ENCODE measurements at places on chromosomes 1 and 21.

DNA sequence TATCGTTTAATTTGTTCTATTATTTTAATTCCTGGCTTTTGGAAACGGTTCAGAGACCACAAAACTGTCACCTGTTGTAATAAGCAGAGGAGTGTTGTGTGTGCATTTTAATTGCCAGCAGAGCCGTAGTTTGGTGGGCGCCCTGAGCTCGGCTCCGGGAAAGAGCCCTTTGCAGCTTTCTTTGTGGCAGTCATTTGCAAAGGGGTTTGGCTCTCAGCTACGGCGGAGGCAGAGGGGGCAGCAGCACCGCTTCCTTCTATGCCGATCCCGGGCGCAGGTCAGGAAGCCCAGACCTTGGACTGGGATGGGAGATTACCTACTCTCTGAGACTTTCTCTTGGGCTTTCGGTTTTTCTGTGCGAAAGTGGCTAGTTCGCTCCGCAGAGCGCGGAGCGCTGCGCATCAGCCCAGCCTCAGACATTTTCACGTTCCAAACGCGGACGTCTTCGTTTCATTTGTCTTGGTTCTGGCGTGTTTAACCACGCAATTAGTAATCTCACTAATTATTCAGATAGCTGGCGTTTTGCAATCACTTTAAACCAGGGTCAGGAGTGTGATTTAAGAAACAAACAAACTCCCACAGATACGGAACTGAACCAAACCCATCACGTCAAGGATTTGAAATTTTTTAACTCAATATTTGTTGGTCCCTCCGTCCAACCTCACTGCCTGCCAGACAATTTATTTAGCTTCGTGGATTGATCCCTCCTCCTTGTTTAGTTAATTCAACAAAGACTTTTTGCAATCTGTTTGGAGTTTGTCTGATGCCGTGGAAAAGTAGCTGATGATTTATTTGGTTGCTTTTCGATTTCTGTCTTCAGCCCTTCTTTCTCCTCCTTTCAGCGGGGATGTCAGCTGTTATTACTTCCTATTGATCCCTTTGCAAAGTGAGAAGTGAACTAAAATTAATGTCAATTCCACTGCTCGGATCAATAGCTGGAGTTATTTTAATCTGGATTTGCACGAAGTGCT, 3.9 kb downstream of the RNF220 start:
- DNase-seq, result no peak

GRCh38 chr1:186491336-186491735, 30.4 kb upstream of the PDC start:
- no peak for DNase-seq

DNA sequence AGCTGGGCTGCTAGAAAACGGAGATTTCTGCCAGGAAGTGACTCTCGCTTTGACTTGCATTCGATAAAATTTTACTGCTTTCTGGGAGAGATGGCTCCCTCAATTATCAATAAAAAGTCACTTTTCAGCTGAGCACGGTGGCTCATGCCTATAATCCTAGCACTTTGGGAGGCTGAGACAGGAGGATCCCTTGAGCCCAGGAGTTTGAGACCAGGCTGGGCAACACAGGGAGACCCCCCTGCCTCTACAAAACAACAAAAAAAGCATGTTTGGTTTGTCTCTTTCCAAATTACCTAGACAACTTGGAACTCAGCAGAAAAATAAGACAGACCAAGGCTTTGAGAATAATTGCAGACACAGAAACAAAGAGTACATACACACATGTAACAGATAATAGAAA, 12.9 kb upstream of the ENSA start:
- no peak for DNase-seq

GRCh38 chr1:15835205-15835740, 12.2 kb upstream of the SPEN start:
- DNase-seq, result no peak

- DNase-seq, result peak; percentile 33
These were observed 51.1 kb downstream of the CSMD2 start for GRCh38 chr1:34113887-34114286.

DNA sequence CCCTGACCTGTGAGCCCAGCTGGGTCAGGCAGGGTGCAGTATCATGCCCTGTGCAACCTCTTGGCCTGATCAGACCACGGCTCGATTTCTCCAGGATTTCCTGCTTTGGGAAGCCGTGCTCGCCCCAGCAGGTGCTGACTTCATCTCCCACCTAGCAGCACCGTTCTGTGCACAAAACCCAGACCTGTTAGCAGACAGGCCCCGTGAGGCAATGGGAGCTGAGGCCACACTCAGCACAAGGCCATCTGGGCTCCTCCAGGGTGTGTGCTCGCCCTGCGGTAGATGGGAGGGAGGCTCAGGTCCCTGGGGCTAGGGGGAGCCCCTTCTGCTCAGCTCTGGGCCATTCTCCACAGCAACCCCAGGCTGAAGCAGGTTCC, 29.6 kb downstream of the SLC19A1 start:
- DNase-seq, result no peak

- no peak for DNase-seq
These were observed 4.4 kb upstream of the BARHL2 start for GRCh38 chr1:90721210-90722194.

DNA sequence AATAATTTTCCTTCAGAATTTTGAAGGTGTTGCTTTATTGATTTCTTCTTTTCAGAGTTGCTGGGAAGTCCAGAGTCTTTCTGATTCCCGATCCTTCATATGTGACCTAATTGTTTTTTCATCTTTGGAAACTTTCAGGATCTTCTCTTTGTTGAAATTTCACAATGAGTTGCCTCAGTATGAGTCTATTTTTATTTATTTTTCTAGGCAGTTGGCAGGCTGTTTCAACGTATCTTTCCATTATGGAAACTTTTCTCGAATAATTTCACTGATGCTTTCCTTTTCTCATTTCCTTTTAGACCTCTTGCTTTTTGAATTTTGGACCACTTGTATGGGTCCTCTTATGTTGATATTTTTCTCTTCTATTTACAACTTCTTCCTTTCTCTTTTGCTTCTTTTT, 354.3 kb downstream of the TGFB2 start:
- DNase-seq, result no peak

DNA sequence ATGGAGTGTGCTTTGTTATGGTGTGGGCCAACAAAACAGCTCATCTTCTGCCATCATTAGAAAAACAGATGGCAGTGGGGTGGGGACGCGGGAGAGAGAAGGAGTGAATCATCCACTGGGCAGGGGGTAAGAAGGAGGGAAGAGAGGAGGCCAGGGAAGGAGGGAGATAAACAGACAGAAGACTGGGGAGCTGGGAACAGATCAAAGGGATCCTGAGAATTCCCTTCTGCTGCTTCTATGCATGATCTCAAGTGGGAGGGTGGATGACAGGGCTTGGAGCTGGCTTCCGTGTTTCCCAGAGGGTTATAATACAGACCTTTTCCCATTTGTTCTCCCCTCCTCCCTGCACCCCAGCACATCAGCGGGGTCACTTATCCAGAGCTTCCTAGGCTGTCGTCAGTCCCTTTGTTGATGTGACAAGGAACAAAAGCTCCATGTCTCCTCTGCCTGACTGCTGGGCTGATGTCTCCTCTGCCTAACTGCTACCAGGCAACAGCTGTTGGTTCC, 338.6 kb downstream of the PAPPA2 start:
- no peak for DNase-seq

DNA sequence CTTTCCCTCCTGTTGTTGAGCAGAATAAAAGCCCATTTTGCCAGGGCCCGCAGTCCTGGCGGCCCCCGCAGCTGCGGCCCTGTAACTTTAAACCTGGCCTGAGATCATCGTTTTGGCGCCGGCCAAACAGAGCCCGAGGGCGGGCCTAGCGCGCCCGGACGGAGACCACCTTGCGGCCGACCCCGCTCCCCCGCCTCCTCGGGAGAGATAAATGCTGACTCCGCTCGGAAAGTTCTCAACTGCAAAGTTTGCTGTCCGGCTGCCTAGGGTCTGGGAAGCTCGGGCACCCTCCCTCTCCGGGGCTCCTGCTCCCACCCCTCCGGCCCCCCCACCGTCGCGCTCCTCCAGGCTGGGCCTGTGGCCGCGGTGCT, at the start of gene PDPN:
Gene PDPN (plus strand): TSS at position 238 of the 371 bp plus-strand sequence. CDS start 202 bp downstream, outside the sequence.
- DNase-seq, result no peak

- DNase-seq, result no peak
These were observed 10.9 kb downstream of the C1orf216 start for GRCh38 chr1:35707601-35708440.

DNA sequence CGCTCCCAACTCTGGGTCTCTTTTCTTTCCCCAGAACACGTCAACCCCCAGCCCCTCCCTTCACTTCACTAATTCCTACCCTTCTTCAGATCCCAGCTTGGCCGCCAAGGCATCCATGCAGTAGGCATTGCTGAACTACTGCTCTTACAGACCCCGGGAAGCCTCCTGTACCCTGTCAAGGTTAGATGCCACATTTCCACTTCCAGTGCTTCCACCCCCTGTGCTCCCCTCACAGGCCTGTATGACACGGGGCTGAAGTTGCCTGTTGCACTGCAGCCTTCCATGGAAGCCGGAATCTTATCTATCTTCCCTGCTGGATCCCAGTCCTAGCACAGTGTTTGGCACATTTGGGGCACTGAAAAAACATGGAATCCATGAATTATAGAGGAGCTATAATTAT, 99.0 kb upstream of the SOD1 start:
- DNase-seq, result no peak

DNA sequence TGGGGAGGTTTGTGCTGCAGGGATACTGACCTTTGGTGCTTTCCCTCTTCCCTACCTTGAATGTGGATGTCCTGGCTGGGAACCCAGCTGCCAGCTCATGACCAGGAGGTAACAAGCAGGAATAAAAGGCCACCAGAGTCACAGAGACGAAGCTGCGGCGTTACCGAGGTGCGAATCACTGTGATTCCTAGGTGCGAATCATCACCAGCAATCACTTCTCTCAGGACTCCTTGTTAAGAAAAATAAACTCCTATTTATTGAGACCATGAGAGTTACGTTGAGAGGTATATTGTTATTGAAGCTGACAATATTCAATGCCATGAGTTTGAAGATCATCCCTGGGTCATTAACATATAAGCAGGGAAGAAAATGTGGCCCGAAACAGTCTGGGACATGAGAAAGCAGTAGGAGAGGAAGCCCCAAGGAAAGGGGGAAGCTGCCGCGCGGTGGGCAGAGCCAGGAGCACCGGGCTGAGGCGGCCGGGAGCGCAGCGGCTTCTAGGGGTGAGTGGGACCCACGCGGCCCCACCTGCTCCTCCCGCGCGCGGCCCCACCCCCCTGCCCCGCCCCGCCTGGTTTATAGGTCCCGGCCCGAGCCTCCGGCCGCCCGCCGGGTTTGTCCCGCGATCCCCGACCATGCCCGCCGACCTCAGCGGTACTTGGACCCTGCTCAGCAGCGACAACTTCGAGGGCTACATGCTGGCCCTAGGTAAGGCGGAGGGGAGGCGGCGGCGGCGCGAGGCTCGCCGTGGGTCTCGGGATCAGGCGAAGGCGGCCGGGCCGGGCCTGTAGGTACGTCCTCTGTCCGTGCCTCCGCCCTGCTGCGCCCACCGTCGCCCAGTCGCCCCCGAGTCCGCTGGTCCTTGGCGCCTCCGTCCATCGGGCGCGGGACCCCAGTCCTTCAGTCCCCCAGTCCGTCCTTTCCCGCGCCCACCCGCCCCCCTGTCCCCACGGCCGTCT, at the start of gene RBP7:
Gene RBP7 (plus strand): TSS at position 605 of the 959 bp plus-strand sequence. CDS start 31 bp downstream, at position 636.
- DNase-seq, result no peak

GRCh38 chr1:10980094-10980577, 32.3 kb upstream of the TARDBP start:
- DNase-seq, result peak; percentile 61

GRCh38 chr21:44337941-44338895, 972 bp downstream of the CFAP410 start:
- DNase-seq, result no peak

DNA sequence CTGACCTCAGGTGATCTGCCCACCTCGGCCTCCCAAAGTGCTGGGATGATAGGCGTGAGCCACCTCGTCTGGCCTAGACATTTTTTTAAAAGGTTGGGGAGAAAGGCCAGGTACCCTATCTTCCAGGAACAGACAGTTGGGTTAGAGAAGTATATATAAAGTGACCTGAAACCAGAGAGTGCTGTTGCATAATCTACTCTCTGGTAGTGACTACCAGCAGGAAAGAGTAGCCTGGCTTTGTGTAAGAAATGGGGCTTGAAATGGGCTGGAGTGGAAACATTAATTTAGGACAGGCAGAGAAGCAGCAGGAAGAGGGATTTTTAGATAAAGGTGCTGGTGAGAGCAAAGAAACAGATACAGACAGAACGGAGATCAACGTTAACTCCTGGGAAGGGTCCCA, 125.8 kb upstream of the HOOK1 start:
- DNase-seq, result no peak

DNA sequence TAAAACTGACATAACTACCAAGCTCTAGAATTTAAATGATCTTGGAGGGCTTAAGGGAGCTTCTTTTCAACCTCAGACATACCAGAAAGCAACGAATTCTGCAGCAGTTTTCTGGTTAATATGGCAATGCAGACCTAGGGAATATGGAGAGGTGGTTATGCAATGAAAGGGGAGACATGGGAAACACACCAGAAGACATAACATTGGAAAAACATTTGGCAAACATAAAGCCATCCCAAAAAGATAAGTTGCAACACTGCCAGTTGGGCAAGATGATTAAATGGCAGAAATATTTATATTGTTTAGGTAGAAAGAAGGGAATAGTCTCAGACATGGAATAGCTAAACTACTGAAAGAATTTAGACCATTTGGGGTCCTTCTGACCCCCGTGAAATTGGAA, 104.5 kb downstream of the KCNJ6 start:
- no peak for DNase-seq

GRCh38 chr1:16092923-16093511, 19.6 kb upstream of the FAM131C start:
- DNase-seq, result no peak

DNA sequence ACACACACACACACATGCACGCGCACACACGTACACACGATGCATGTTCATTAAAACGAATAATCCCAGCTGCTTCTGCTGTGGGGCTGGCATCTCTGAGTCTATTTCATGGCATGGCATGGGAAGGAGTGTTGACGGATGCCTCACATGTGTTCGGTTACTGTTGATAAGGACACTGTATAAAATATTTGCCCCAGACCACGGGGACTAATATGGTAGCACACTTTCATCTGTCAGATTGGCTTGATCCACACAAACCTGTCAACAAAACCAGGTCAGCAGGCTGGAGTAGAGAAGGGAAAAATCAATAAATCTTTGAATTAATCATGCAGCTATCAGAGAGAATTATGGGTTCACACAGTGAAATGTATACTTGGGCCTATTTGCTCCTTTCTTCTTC, 171.9 kb downstream of the DSCAM start:
- DNase-seq, result no peak

- DNase-seq, result no peak
These were observed 21.5 kb upstream of the ACTL8 start for GRCh38 chr1:17733661-17734060.

DNA sequence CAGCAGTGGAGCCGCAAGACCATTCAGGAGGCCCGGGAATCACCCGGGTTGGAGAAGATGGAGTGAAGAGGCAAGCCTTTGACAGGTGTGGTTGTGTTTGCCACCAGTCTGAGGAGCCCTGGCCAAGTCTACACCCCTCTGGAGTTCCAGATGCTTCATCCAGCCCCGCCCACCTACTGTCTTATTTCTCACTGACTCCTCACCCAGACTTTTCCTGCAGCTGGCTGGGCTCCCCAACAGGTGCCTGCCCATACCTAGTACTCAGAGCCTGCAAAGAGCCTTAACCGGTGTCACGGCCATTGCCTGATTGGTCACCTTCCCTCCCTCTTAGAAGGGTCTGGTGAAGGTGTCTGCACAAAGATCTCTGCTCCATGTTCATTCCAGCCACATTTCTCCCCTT, 16.0 kb downstream of the SLC9A1 start:
- DNase-seq, result no peak

All from iPS DF 6.9 (cell line).